Testis (tissue), 5 donors: ENCODE measurements at places on chromosomes 2 and 18. TPM values are rescaled to one million over a fixed set of nuclear protein-coding genes. Genes with fewer than 3 reads are reported as not detected.

DNA sequence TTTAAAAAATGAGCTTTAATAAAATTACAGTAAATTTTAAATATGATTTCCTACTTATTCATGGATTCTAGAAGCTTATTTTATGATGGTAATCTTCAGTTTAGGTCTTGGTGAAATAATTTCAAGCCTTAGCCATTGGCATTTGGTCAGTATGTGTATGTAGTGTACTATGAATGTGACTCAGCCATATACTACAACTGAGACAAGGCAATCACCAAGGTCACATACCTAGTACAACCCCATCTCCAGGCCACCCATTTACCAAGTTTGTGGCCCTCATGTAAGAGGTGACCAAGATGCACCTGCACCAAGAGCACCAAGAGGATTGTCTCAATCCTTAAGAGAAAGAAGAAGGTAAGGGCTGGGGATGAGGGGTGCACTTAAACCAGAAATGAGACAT, 54.8 kb upstream of the FRZB start:
- no peak for DNase-seq

DNA sequence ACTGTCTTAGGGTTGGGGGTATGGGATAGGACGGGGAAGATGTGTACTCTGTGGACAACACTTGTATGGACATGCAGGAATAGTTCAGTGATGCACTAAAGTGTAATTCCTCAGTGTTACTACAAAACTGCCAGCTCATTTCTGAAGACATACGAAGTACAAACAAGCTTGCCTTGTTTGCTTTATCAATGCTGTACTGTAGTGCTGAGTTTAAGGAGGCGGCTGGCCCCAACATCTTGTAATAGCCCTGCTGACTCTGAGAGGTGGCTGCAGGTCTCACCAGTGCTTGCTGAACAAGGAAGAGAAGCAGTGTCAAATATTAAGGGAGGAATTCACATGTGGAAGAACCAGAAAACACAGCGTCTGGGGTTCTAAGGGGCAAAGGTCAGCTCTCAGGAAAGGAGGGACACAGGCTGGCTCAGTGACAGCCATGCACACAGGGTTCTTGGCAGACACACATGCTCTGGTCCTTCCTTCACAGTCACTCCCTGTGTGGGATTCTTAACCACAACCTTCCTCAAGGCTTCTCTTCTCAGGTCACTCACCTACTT, 39.8 kb upstream of the EVA1A start:
- DNase-seq: peak; percentile 36

Gene RRM2
- polyA plus RNA-seq: 14.9 TPM

- DNase-seq: no peak
These were observed 27.6 kb downstream of the SLC40A1 start for GRCh38 chr2:189552991-189553404.

GRCh38 chr2:206616151-206616550, 26.1 kb upstream of the FAM237A start:
- DNase-seq: no peak

DNA sequence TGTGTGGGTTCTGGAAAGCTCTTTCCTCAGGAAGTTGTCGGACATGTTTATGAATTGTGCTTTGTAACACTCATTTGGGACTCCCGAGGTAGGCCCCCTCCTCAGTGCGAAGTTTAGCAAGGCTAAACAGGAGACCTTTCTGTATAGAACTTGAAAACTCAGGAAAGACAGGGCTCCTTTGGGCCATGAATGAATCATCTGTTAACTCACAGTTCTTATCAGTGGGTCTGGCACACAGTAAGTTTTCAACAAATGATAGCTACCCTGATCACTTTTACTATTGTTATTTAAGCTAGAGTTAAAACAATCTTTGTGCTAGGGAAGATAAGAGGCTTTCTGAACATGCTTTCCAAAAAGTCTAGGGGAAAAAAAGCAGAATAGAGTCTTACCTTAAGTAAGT, 430.5 kb upstream of the ETAA1 start:
- no peak for DNase-seq

Gene CABYR
- polyA plus RNA-seq: 554 TPM

Gene IL36B
- not detected for polyA plus RNA-seq

DNA sequence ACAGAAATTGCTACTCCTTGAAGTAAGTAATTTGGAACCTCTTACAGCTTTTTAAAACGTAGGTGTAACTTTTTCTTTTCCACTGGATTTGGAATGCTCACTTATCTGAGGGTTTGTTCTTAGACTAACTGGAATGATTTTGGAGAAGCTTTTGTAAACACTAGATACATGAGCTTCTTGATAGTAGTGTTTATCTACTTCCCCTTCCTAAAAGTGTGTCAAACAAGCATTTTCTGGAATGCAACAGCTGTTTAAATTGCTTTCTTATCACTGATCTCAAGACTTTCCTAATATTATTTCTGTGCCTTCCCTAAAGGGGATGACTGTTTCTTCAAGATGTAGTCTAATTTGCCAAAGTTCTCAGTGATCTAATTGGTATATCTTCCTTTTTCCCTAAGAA, 282.6 kb downstream of the CCDC178 start:
- no peak for DNase-seq

DNA sequence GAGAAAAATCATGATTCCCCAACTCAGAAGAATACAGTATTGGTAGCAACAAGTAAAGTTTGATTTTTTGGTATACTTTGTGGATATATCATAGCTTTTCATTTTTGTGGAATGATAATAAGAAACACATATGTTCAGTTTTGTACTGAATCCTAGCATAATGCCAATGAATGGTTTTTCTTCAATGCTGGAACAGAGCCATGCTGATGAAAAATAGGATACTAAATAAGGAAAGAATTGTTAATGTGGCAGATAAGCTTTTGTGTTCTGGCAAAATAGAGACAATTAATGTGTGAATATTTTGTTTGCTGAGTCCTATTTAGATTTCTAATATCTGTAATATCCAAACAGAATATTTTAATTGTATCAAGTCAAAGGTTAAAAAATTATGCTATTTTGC, 21.9 kb downstream of the CD28 start:
- DNase-seq: no peak

Gene AP1S3
- 2.6 TPM for polyA plus RNA-seq

DNA sequence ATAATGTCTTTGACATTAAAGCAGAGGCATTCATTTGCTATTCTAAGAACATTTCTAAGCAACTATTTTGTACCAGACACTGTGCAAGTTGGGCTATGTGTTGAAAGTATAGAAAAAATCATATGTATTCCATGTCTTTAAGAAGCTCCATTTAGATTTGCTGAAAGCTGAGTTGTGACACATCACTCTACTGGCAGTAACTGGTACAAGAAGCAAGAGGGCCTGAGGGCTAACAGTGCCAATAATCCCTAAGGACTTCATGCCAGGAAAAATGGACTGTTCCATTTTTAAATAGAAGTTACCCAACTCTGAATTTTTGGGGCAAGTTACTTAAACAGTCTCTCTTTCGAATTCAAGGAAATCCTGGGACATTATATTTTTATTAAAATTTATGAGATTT, 178.7 kb downstream of the SRBD1 start:
- DNase-seq: no peak

Gene SLC23A3
- polyA plus RNA-seq: 0.42 TPM

- no peak for DNase-seq
These were observed 6.5 kb upstream of the COQ10B start for GRCh38 chr2:197446844-197447243.

GRCh38 chr2:5596868-5597267, 95.3 kb upstream of the SOX11 start:
- no peak for DNase-seq

DNA sequence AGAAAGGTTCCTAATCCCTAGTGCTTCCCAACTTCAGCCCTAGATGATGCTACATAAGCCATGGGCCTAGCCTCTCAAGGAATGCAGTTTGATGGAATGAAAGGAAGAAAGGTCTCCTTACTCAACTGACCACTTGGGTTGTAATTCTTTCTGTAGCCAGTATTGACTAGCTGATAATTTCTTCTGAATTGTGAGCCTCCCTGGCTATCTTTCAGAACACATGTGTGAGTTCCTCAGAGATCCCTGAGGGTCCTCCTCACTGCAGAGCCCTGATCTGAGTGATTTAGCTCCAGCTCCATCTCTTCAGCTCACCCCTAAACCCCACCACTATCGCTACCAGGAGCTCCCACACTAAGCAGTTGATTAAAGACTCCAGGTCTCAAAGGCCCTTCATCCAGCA, 31.5 kb downstream of the CFAP210 start:
- no peak for DNase-seq

DNA sequence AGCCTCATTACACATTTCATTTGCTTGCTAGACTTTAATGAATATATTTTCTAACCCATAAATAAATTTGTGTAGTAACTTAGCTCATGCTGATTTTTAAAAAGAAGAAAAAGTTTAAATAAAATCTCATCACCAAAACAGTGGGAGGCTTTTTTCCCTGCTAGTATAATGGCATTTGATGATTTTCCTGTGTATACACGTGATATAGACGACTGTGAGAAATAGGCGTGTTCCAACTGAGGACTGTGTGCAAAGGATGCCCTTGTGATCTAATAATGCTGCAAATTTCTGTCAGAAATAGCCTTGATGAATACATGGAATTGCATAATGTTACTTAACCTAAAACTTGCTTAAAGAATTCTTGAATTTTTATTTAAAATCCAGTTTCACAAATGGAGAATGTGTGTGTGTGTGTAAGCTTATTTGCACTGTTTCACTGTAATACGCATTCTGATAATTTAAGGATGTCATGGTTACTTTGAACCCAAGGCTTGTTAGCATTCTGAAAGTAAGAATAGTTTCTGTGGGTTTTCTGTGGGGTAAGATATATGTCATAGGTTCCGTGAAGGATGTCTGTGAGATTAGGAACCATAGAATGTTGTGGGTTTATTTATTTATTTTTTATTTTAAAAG, 178.0 kb downstream of the DLGAP1 start:
- no peak for DNase-seq

Gene CD207
- polyA plus RNA-seq: 1.5 TPM

Gene EML6
- polyA plus RNA-seq: 7.6 TPM

GRCh38 chr2:104476563-104476988, 377.3 kb upstream of the POU3F3 start:
- DNase-seq: no peak

- no peak for DNase-seq
These were observed 141.0 kb upstream of the BCL2L11 start for GRCh38 chr2:110979471-110980338.
